ENCODE measurements at places on chromosomes 6 and 20.

- DNase-seq: no peak
These were observed 71.0 kb downstream of the CYP39A1 start for GRCh38 chr6:46581459-46582177.

- DNase-seq: no peak
These were observed 51.1 kb upstream of the SLC24A3 start for GRCh38 chr20:19161336-19161735.

GRCh38 chr6:9131616-9132015, 696.3 kb upstream of the SLC35B3 start:
- DNase-seq: no peak

DNA sequence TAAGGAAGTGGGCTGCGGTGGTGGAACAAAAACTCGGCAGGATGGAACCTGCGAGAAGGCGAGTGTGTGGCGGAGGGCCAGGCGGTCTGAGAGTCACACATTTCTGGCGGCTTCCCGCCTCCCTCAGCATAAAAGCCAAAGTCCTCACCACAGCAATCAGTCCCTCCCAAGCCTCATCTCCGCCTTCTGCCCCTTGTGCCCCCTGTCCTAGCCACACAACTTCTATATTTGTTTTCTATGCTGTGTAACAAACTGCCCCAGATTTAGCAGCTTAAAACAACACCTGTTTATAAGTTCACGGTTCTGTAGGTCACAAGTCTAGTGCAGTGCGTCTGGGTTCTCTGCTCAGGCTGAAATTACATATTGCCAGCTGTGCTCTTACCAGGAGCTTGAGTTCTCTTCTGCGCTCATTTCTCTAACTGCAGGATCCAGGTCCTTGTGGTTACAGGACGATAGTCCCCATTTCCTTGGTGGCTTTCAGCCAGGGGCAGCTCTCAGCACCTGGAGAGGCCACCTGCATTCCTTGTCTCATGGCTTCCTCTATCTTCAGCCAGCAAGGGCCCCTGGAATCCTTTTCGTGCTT, 11.7 kb upstream of the SPO11 start:
- DNase-seq: no peak

GRCh38 chr6:169994739-169995138, 243.3 kb downstream of the ERMARD start:
- DNase-seq: no peak

DNA sequence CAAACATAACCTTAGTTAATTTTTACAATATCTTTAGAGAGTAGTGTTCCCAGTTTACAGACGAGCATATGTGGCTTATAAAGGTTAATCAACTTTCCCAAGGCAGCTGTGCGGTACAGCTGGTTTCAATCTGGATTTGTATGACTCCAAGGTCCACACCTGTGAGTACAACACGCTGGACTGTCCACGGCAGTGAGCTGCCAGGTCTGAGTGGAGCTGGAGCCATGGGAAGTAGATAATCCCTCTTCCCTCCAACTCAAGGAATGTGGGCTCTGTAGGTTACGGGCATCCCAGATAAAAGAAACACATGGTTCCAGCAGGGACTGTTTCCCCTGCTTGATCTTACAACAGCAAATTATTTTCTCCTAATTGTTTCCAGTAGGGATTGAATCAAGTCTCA, 102.2 kb downstream of the SOD2 start:
- no peak for DNase-seq

- DNase-seq: no peak
These were observed 440.0 kb upstream of the IRAK1BP1 start for GRCh38 chr6:78427386-78427785.

DNA sequence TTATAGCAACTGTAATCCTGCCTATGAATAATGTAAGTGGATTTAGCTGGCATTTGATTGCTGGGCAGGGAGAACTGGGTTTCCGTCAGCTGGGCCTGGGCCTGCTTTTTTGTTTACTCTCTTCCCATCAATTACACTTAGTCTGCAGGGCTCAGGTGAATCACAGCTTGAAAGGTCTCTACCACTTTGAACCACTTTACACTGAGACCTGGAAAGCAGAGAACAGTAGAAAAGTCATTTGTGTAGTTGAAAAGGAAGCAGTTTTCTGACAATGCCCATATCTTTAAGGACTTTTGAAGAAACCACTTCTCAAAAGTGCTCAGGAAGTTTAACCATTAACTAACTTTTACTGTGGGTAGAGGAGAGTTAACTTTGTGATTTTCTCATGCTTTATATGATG, 315.4 kb upstream of the SASH1 start:
- no peak for DNase-seq

DNA sequence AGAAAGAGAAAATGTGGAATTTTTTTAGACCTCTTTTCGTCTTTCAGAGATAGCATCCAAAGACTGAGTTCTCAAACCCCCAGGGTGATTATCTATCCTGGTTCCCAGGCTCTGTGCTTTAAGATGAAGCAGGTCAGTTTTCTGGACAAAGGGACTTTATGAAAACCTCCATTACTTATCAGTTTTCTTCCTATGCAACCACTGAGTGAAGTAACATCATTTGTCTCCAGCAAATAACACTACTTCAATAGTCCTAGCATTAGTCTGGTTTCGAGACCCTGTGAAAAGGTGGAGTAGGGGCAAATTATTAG, 18.3 kb upstream of the HLA-DRB1 start:
- DNase-seq: no peak

DNA sequence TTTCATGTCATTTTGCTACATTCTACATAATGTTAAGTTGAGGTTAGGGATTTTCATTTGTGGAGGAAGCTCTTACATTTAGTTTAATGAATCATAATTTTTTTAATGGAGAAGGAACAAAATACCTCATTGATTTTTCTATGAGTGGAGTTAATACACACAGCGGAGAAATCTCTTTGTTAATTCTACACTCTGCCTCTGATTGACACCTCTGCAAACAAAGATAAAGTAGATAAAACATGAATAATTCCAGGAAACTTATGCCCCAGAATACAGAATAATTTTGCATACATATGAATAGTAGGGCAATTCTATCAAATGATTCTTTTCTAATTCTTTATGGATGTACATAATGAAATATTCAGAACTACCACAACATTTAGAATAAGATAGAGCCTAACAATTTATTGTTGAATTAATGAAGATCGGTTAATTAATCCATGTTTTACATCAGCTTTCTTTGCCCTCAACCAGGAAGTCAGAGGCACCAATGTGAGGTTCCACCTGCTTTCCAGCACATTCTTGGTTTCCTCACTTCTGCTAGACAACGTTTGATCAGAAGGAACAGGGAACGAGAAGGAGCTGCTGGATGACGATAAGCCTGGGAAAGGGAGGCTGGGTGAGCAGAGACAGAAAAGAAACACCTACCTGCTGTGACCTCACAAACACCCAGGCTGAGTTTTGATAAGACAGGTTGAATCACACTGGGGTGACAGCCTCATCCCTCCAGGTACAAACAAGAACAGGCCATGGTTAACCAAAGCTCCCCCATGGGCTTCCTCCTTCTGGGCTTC, 4.3 kb downstream of the OR2H1 start:
- DNase-seq: no peak

DNA sequence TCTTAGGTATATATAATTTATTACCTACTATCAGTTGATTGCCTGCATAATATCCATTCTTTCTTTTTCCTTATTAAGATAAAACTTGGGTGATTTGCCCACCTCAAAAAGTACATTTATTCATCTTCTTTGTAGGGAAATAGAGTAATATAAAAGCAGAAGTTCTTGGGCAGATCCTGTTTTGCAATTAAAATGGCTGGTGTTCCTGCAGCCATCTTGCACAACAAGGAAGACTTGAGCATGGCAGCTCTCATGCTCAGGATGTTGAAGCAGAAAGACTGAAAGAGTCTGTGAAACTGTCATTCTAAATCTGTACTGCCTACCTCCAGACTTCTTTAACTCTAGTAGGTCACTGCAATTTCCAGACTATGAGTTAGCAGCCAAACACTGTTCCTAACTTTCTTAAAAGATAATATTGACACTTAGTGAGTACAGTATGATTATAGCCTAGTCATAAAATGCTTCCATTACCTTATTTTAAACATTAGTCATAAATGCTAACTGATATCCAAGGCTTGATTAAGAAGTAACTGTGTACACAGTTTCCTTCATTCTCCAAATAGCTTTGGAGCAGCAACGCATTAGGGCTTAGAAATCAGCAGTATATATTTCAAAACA, 24.6 kb upstream of the HTR1B start:
- no peak for DNase-seq

- peak; percentile 48 for DNase-seq
These were observed 11.9 kb downstream of the PRR18 start for GRCh38 chr6:166296035-166296883.

DNA sequence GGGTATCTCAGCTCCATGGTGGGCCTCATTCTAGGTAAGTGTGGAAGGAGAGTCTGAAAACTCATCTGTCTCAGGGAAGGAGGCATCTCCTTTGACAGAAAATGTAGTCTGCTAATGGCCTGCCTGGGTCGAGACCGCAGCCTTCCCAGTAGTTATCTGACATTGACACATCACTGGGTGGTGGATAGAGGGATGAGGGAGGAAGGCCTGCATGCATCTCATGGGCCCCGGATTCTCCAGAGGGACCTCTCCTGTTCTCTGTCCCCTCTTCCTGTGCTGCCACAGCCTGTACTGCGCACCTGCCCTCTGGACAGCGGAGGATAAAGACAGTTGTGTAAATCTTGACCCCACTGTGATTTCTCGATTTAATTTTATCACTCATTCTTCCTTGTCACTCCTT, 4.7 kb downstream of the PCMTD2 start:
- no peak for DNase-seq

DNA sequence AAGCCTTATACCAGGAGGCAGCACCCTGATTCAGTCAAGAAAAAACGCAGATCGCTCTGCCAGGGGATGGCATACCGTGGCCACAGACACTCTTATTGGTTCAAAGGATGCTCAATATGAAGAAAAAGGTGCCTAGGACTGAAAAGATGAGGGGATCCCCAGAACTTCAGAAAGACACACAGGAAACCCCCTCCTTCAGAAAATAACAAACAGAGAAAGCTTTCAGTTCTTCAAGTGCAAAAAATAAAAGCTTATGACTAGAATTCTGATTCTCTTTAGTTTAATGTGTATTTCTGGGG, 17.7 kb upstream of the MYB start:
- no peak for DNase-seq

DNA sequence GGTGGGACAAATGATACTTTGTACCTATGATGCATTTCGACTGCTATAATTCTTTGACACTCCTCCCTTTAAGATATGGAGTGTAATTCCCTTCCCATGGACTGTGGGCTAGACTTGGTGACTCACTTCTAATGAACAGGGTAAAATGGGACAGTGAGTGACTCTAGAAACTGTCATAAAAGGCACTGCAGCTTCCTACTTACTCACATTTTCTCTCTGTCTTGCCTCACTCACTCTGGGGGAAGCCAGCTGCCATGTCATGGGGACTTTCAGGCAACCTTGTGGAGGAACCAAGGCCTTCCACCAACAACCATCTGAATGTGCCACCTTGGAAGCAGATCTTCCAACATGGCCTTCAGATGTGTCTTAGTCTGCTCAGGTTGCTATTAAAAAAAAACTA, 12.9 kb upstream of the GFOD1 start:
- no peak for DNase-seq

DNA sequence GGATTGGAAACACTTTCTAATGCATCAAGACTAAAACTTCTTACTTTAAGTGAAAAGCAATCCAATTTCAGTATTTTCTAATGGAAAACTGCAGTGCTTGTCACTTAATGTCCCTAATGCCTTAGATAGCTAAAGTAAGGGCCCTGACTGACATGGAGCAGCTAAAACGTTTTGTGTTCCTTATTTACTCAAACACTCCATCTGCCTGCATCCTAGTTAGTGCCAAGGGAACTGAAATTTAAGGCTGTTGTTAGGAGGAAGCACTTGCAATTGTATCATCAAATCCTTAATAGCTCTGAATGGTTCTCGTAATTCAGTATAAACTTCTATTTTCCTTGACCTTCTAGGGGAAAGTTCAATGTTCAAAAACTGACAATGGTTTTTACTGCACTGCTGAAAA, 127.4 kb downstream of the GJA10 start:
- no peak for DNase-seq

- DNase-seq: no peak
These were observed 20.7 kb upstream of the ENPP1 start for GRCh38 chr6:131787079-131787478.

GRCh38 chr6:69704916-69705315, 91.9 kb downstream of the LMBRD1 start:
- no peak for DNase-seq

GRCh38 chr20:44648068-44648467, 3.4 kb downstream of the ADA start:
- no peak for DNase-seq

DNA sequence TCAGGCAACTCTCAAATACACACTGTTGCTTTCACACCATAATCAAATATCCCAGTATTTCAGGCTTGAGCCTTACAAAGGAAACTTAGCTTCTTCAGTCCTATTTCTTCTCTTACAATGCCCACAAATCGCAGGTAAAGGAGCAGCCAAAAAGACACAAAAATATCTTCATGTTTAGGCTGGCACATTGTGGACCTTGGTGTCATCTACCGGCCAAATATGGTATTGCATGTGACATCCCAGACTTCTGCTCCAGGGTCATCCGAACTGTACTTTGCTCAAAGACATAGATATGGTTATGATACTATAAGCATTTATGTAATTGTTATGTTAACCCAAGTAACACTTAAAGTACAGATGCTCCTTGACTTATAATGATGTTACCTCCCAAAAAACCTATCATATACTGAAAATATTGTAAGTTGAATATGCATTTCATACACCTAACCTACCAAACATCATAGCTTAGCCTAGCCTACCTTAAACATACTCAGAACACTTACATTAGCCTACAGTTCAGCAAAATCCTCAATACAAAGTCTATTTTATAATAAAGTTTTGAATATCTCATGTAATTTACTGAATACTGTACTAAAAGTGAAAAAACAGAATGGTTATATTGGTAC, 4.6 kb downstream of the OR2H2 start:
- peak; percentile 18 for DNase-seq

DNA sequence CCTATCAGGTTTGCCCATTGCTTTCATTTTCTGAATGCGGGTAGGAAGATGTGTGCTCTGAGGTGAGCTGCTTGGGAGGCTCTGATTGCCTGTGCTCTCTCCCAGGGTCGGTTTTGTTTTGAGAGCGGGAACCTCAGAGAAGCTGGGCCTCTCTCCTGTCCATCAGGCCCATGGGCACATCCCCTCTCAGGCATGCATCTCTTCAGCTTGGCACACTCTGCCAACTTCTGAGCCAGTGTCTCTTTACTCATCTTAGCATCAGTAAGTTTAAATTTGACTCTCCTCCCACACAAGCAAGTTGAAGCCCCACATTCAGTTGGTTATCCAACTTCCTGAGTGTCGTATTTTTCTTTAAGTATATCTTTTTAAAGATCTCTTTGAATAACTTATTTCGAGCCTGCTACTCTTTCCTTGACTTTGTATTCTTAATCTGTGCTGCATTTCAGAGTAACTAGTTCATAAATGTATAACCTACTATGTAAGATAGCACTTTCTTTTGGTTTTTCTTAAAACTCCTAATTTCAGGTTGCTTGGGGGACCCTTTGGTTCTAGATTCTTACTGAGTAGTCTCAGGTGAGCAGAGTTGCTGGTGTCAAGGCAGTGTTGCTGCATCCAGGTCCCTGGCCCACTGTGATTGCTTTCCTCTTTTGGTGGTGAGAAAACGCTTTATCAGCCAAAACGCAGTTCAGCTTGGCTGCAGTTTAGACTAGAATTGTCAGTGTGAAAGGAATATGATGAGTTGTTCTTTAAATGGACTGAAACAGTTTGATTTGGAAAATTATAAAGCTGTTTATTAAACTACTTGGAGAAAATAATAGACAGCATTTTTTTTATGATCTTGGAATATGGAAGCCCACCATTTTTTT, 54.8 kb downstream of the SNX9 start:
- no peak for DNase-seq

GRCh38 chr6:160356074-160356744, 8.0 kb downstream of the SLC22A3 start:
- DNase-seq: no peak
